GM18507 (cell line): ENCODE measurements at places on chromosomes 1 and 21.

- DNase-seq: no peak
These were observed 30.8 kb downstream of the MRPL37 start for GRCh38 chr1:54230507-54231339.

- no peak for DNase-seq
These were observed 25.2 kb downstream of the CCN1 start for GRCh38 chr1:85605484-85606413.

- no peak for DNase-seq
These were observed 173.5 kb upstream of the LMO4 start for GRCh38 chr1:87155170-87155569.

GRCh38 chr1:39984951-39985350, 30.0 kb downstream of the MFSD2A start:
- no peak for DNase-seq

DNA sequence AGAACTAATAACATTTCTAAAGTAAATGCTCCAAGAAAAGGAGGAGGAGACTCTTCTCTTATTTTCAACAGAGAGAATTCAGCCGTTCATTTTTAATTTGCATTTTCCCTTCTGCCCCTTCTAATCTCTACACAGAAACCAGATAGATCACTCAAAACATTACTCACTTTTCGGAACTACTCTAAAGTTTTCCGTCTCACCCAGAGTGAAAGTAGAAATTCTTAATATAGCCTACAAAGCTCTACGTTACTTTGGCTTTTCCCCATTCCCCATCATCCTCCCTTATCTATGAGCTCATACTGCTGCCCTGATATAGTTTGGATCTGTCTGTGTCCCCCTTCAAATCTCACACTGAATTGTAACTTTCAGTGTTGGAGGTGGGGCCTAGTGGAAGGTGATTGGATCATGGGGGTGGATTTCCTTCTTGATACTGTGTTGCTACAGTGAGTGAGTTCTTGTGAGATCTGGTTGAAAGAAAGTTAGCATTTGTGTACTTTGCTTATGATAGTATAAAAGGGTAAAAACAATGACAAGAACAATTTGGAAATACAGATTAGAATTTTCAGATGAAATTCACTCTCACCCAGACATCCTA, 188.2 kb downstream of the AMY1C start:
- no peak for DNase-seq

DNA sequence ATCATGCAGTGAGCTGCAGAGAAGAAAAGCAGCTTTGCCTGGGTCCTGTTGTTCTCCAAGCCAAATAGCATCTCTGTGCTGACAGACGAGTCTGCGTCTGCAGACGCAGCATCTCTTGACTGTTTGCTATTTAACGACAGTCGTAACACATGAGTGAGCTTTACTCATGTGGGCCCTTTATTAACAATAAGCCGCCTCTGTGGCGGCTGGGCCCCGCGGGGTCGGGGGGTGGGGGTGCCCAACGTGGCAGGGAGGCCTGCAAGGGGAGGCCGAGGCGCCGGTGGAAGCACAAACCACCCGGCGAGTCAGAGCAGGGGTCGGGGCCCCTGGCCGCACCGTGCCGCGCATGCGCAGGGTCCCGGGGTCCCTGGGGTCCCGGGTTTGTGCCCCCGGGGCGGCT, 435.1 kb downstream of the KIF26B start:
- DNase-seq: no peak

GRCh38 chr1:183274836-183275235, 88.8 kb downstream of the LAMC2 start:
- DNase-seq: no peak

- DNase-seq: no peak
These were observed 27.0 kb downstream of the ELAVL4 start for GRCh38 chr1:50135716-50136115.

- no peak for DNase-seq
These were observed 5.8 kb upstream of the RUNX3 start for GRCh38 chr1:24935615-24936484.

GRCh38 chr1:245512980-245513578, 358.3 kb downstream of the KIF26B start:
- DNase-seq: no peak

DNA sequence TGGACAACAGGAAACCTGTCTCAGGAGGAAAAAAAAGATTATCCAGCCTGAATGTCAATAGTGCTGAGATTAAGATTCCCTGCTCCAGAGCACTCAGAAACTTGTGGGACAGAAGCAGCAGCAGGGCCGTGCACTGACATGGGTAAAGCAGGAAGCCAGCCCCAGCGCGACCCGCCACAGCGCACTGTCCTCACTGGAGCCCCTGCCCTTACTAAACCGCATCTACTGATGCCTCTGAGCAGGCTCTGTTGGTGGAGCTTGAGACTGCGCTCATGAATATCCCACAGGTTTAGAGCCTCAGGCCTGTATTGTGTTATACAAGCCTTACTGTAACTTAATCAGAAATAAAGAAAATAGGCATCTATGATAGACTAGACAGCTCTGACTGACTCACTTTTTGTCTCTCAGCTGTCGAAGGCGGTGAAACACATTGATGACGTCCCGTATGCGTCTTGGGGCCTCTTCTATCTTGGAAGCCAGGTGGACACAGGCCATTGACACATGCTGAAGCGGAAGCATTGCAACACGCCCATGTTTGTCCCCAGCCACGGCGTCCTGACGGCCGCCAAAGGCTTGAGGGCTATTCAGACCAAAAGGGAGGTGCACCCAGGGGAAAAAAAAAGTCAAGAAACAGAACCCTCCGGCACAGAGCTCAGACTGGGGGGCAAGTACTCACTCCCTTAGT, 1.2 kb downstream of the CCNL2 start:
- DNase-seq: no peak

GRCh38 chr1:229759586-229759985, 133.5 kb downstream of the URB2 start:
- DNase-seq: no peak

- no peak for DNase-seq
These were observed 7.5 kb upstream of the SOX13 start for GRCh38 chr1:204065174-204065985.

DNA sequence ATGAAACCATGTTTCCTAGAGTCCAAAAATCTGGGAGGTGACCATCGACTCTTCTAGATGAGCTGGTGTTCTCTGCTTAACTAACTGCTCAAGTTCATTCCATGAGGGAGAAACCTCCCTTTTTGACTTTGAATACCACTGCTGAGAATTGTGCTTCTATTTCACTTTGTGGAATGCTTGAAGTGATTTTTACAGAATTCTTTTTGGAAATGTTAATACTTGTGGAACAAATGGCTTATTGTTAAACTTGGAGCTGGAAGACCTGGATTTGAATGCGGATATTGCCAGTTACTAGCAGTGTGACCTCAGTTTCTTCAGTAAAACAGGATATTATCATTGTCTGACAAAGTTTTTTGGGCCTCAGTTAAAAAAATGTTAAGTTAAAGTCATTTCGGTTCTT, 36.5 kb upstream of the APP start:
- DNase-seq: no peak

GRCh38 chr1:194369060-194369459, 1182.6 kb upstream of the B3GALT2 start:
- no peak for DNase-seq

DNA sequence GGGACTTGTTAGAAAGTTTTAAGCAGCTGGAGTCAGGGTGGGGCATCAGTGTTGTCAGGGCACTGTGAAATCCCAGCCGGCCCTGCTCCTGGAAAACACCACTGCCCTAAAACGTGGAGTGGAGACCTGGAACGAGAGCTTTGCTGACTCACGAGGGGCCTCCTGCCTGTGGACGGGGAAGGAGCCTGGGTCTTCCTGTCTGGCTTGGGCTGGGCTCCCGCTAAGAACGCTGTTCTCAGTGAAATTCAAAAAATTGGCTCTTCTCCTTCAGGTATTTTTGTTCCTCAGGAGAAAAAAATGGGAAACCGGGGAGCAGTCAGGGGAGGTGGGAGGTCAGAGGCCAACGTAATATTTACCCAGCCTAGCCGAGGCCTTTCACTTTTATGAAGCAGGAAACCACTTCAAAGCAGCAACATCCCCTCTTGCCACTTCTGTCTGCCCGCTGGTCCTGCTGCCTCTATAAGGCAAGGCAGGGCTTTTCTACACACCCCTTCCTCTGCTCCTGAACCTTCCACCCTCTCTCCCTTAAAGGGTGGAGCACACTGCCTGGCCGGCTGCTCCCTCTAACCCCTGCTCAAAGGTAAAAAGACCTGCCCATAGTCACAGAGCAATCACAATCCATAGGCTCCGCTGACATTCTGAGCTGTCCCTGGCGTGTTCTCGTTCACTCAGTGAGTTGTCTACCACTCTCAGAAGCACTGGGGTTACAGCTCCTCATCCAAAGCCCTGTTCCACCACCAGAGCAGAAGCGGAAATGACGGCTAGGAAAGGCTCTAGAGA, 8.0 kb downstream of the PLXNA2 start:
- DNase-seq: no peak

DNA sequence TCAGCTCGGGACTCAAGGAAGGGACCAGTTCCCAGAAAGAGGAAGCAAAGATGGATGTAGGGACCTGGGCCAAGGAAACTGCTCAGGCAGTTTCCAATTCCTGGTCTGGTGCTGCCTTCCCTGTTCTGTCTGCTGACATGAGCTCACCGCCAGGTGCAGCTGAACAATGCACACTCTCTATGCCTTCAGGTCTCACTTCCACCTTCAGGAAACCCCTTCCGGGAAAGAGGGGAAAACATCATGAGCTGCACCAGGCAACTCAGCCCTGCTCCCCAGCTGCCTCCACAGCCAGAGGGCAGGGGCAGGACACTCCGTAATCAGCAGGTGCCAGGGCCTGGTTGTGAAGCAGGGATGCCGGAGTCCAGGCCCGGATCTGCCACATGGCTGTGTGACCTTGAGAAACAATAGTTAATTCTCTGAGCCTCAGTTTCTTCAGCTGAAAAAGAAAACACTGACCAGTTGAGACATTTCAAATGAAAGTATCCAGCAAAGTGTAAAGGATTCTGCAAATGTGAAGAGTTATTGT, 27.8 kb downstream of the SMIM12 start:
- no peak for DNase-seq

DNA sequence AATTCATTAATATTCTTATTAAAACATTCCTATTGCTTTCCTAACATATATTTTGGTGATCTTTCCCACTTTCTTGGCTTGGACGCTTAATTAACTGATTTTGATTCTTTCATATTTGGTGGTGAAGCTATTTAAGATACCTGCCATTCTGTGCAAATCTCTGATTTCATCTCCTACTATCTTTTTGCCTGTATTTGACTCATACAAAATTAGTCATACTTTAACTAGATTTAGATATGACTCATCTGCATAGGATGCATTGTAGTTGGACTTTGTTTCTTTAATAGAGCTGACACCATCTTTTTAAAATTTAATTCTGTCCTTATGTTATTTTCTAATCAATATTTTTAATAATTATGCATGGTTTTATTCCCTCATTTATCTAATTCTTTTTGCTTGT, 93.8 kb upstream of the PLPPR4 start:
- DNase-seq: no peak

DNA sequence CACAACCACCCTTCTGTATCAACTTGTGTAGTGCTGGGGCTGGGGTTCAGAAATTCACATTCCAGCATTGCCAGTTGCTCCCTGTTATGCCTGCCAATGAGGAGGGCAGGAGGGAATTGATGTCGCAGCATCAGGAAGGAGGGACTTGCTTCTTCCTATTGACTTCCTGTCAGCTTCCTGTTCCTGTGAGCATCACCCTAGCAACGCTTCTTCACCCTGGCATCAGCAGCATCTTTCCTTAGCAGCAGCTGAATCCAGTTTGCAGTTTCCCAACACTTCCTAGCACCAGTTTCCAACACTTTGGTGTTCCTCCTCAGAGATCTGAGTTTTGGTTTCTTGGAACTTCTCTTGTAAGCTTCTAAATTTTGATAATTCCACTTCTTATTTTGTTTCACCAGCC, 8.9 kb upstream of the TRIM62 start:
- DNase-seq: no peak

DNA sequence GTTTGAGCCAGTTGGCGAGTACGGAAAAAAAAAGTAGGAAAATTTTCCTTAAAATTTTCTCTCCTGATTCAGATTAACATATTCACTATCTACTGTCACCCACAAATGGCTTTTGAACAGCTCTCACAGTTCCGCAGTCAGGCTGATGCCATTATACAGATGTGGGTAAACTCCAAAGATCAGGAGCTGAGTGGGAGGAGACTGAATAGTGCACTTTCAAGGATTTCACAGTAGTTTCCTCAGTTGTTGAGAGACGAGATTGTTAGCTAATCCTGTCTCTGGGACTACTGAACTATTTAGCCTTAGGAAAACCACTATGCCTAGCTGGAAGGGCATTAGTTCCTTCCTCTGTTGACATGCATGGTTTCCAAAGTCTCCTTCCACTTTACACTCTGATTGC, 3.2 kb upstream of the DISP1 start:
- DNase-seq: no peak
